ENCODE measurements at places on chromosomes 2 and 18. TPM values are rescaled to one million over a fixed set of nuclear protein-coding genes. Genes with fewer than 3 reads are reported as not detected.

GRCh38 chr2:8139668-8140200 is 542.1 kb upstream of the ID2 start:
- DNase-seq = no peak

DNA sequence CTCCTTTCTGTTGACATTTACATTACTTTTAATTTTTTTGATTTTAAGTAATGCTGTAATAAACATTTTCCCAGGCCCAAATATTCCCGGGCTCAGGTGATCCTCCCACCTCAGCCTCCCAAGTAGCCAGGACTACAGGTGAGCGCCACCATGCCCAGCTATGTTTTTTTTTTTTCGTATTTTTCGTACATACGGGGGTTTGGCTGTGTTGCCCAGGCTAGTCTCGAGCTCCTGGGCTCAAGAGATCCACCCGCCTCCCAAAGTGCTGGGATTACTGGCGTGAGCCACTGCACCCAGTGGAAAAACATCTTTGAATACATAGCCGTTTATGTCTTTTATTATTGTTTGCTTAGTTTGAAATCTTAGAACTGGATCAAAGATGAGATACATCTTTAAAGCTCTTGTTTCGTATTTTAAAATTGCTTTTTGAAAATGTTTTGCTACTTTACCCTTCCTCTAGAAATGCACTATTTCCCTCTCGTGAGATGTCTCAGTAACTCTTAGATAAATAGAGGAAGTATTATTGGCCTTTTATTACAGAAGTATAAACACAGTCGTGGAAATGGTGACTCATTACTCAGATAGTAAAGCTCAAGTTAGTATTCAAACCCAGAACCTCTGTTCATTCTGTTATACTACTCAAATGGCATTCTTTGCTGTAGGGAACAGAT is 2.4 kb downstream of the SMCHD1 start:
- DNase-seq = peak; percentile 19

- DNase-seq = no peak
These were observed 140.6 kb downstream of the EPHA4 start for GRCh38 chr2:221431477-221431876.

The ATP8B1 gene
- polyA plus RNA-seq = 4.5 TPM

GRCh38 chr2:233165543-233165894 is 86.0 kb upstream of the ATG16L1 start:
- no peak for DNase-seq

DNA sequence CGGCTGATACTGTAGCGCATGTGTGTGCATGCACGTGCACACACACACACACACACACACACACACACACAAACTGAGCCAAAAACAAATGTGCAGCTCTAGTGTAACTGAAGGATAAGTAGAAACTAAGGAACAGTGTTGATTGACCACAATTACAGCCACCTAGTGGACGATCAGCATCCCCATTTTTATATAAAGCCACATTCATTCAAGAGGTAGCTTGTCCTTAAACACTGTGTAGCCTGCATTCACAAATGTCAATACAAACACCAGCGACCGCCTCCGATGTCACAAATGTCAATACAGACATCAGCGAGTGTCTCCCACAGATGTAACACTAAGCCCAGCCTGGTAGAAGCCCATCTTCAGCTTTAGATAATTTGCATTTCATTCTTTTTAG is 167.4 kb downstream of the PTGR3 start:
- peak; percentile 13 for DNase-seq

All from hindlimb muscle (tissue), 1 donor.